ENCODE measurements at places on chromosomes 11 and 22.

DNA sequence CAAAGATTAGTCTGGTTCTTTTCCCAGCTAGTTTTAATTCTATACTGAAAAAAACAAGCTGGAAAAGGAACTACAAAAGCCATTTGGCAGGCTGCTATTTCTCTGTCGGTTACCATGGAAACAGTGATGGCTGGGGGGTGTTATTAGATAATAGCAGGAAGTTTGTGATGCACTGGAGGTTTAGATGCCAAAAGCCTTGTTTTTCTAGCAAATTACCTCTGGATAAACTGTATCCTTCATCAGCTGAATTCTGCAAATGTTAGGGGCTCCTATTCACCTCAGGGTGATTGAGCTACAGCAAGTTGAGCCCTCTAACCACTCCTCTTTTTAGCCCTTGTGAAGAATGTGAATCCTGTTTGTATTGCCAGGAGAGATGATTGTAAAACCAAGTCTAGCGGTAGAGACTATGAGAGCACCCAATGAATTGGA lies 25.2 kb downstream of the ALKBH3 start:
- no peak for DNase-seq

DNA sequence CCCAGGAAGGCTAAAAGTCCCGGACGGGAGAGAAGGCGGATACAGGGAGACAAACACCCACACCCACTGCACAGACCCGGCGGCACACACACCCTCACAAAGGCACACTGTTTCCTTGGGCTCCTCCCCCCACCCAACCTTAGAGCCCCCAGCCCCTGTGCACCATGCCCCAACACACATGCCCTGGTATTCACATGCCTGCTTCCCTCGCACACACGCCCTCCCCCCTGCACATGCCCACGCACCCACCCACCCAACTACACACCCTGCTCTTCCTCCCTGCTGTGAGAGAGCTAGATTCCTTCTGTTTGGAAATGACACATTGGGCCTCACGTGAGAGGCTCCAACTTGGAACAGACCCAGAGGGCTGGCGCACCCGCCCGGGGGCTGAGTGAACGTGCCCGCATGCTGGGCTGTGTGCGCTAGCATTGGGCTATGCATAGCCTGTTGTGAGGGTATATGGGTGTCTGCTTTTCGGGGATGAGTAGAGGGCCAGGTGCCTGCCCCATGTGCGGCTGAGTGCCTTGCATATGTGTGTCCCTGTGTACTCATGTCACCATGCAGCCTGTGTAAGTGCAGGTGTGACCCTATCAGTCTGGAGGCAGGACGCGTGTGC lies 518 bp upstream of the CHRM1 start:
- DNase-seq = no peak

GRCh38 chr22:24063986-24064385 lies 52.9 kb downstream of the CABIN1 start:
- DNase-seq = no peak

DNA sequence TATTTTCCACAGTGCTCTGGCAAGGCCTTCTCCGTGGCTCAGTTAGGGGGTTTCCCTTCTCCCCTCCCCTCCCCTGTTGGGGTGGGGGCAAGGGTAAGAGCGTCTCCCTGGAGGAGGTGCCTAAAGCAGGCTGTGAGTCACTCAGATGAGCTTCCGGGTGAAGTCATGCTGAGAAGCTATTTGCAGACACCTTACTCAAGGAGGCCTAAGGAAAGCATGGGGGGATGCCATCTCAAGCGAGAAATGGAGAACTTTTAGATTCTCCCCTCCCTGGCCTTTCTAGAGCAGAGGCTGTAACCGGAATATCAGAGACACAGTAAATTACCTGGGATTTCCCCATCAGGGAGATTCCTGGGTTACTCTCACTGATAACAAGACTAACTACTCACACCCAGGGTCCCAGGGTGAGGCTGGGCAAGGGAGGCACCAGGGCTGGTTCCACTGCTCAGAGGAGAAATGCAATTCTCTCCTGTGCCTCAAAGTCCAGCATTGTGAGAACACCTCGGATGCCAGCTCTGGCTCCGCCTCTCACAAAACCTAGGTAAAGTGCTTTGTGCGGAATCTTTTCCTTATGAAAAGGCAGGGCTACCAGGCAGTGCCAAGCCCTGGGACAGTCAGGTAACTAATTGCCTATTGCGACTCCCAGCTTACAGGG lies 123.6 kb downstream of the ABTB2 start:
- peak; percentile 56 for DNase-seq

- no peak for DNase-seq
Measured at GRCh38 chr11:134853992-134854991, 442.2 kb upstream of the B3GAT1 start.

Data from stimulated activated CD8-positive, alpha-beta memory T cell treated with anti-CD3 and anti-CD28 coated beads, Interleukin-4, amount 100 ng/mL, for 4 hours (primary cell).